Occipital lobe (tissue), 3 donors: ENCODE measurements at places on chromosomes 6 and 20. TPM values are rescaled to one million over a fixed set of nuclear protein-coding genes. Genes with fewer than 3 reads are reported as not detected.

The DDX27 gene
- 18.2 TPM for total RNA-seq

The SMOC2 gene
- total RNA-seq: 1.2 TPM

The SS18L1 gene
- total RNA-seq: 75.0 TPM

The TAGAP gene
- total RNA-seq: 1.4 TPM

The CLDN20 gene
- not detected for total RNA-seq

The SDC4 gene
- 1.9 TPM for total RNA-seq

The PAK5 gene
- 55.7 TPM for total RNA-seq

The GRIK2 gene
- total RNA-seq: 82.7 TPM

The CALHM4 gene
- not detected for total RNA-seq

The GUCA1A gene
- 2.2 TPM for total RNA-seq

The RTEL1 gene
- total RNA-seq: 10.0 TPM

The BANF2 gene
- not detected for total RNA-seq

The PPP1R3D gene
- total RNA-seq: 3.6 TPM

The BEND6 gene
- total RNA-seq: 27.1 TPM

The EPB41L1 gene
- 82.2 TPM for total RNA-seq
